ENCODE measurements at places on chromosomes 16 and 17.

DNA sequence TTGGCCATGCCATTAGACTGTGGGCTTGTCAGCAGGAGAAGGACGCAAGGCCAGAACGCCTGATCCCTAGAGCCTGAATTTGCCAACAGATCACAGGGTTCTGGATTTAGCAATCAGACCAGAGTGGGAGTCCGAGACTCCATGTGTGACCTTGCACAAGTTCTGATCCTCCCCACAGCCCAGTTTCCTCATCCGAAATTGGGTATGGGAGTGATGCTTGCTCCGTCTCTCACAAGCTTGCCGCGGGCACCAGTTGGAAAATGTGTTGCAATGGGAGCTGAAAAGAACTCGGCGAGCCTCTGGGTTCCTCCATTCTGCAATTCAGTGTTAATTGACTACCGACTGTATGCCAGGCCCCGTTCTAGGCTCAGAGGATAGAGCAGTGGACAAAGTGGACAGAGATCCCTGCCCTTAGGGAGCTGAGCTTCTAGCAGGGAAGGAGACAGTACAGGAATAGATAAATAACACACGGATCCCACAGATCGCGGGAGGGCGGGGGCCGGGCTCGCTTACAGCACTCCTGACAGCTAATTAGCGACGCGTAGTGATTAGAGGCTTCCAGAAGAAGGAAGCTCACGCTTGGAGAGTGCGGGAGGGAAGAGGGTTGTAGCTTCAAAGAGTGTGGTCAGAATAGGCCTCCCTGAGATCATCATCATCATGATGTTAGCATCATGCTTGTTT lies 150.4 kb upstream of the CIBAR2 start:
- DNase-seq, result no peak

DNA sequence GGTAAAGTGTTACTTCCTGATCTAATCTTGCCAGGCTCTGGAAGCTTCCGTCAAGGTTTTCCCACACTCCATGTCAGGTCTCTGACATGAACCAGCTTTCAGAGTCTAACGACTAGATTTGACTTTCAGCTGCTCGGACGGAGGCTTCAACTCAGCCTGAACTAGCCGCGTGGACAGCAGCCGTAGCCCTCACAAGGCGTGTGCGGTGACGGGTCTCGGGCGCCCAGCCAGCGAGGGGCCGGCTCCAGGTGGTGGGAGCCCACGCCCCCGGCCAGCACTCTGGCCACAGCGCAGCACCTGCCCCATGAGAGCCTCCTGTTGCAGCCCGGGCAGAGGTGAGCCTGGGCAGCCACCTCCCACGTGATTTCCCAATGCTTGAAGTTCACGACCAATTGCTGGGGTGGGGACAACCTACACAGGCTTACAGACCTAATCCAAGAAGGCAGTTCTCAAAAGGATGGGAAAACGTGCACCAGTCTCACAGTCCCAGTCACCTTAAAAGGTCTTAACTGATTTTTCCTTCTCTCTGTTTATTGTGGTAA lies 45.5 kb downstream of the TBC1D16 start:
- no peak for DNase-seq

GRCh38 chr16:88634141-88634993 lies 4.0 kb upstream of the IL17C start:
- DNase-seq, result no peak

GRCh38 chr17:34579979-34580684 lies 750 bp downstream of the TMEM132E start:
- DNase-seq, result no peak

- DNase-seq, result no peak
Measured at GRCh38 chr16:85615852-85616606, 2.9 kb downstream of the GSE1 start.

- no peak for DNase-seq
Measured at GRCh38 chr17:83151442-83152226, 72.2 kb downstream of the METRNL start.

DNA sequence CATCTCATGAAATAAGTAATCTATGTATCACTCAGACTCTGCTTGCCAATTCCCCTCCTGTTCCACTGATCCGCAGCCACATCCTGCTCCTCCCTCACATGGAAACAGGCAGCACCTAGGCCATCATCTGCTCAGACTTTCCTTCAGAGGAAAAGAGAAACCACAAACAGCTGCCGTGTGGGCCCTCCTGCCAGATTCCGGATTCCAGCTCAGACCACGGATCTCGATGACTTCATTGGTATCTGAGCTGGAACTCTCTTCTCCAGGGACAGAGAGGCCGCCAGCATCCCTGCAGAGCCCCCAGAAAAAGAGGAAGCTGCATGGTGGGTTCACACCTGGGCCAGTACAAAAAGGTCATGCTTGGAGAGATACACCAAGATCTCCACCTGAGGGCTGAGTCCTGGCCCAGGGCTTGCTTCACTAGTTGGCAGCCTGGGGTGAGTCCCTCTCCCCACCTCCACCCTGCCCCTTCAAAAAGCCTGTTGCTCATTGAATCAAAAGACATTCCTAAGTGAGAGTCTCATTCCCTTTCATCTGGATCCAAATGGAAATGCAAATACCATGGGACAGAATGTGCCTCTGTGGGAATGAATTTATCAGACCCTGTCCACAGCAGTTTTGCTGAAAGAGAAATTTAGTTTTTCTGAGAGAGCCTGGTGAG lies 47.2 kb downstream of the HOXB1 start:
- no peak for DNase-seq

- no peak for DNase-seq
Measured at GRCh38 chr16:30941600-30942425, 7.1 kb upstream of the ORAI3 start.

DNA sequence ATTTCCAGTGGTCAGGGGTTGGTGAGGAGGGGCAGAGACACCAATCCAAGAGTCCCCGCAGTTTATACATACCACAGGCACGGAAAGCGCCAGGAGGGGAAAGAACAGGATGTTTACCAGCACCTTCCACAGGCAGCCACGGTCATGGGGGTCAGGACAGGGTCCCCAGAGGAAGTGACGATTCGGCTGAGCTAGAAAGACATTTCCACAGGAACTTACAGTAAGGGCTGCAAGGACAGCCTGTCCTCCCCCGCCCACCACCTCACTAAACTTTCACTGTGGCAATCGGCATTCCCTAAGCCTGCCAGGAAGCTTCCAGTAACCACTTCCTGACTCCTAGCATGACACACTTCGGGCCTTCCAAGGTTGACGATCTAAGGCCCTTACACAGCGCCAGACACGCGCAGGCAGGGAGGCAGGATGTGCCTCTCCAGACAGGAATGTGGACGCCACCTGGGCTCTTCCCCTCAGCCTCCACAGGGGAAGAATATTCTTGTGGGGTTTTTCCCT lies 1.2 kb upstream of the MT2A start:
- DNase-seq, result no peak

DNA sequence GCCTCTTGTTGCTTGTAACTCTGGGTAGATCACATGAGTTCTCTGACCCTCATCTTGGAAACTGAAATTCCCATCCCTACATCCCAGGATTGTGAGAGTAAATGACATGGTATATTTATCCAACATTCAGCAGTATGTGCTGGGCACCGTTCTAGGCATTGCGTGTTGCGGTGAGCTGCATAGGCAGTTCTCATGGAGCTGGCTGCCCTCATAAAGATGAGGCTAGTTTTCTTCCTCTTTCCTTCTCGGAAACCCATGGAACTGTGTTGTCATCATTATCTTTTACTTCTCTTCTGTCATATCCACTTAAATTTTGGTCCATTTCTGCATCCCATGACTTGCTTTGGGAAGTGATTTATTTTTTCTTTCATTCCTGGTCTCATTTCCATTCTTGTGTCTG lies 17.2 kb downstream of the CMIP start:
- DNase-seq, result no peak

- no peak for DNase-seq
Measured at GRCh38 chr16:69909760-69910159, 41.4 kb upstream of the CLEC18A start.

GRCh38 chr16:67857547-67858233 lies 10.2 kb upstream of the CENPT start:
- no peak for DNase-seq

- DNase-seq, result no peak
Measured at GRCh38 chr17:51319186-51319585, 58.8 kb downstream of the UTP18 start.

- DNase-seq, result no peak
Measured at GRCh38 chr16:68332411-68333121, 21.7 kb downstream of the PRMT7 start.

GRCh38 chr17:19979917-19980770 lies 2.5 kb upstream of the AKAP10 start:
- no peak for DNase-seq

- DNase-seq, result no peak
Measured at GRCh38 chr17:77592106-77592865, 366.2 kb upstream of the TNRC6C start.

Measured in NCI-H1048 (cell line).